ENCODE measurements at places on chromosomes 7 and 10. TPM values are rescaled to one million over a fixed set of nuclear protein-coding genes. Genes with fewer than 3 reads are reported as not detected.

The NACAD gene
- total RNA-seq = 21.6 TPM

The PRKAG2 gene
- 26.9 TPM for total RNA-seq

The SEMA3E gene
- 3.7 TPM for total RNA-seq

The JAZF1 gene
- 20.1 TPM for total RNA-seq

The RAPGEF5 gene
- 1.0 TPM for total RNA-seq

DNA sequence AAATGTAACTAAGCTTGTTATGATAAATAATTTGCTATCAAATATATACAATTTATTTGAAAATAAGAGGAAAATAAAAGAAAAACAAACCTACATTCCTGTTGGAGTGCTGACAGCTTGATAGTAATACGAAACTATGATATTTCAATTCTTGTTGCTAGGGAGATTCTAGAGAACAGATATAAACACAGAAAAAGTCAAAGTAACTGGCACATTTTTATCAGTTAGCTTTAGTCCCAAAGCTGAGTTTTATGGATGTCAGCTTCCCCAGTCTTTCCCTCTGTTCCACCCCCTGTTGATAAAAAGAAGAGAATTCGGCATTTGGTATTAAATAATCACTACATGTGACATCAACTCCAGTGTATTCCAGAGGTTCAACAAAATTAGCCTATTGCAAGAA is 1134.0 kb downstream of the XPNPEP1 start:
- H3K27me3 ChIP-seq = no peaks in the 10 kb centered on the region
- no peaks in the 10 kb centered on the region for H3K36me3 ChIP-seq
- DNase-seq = no peak

DNA sequence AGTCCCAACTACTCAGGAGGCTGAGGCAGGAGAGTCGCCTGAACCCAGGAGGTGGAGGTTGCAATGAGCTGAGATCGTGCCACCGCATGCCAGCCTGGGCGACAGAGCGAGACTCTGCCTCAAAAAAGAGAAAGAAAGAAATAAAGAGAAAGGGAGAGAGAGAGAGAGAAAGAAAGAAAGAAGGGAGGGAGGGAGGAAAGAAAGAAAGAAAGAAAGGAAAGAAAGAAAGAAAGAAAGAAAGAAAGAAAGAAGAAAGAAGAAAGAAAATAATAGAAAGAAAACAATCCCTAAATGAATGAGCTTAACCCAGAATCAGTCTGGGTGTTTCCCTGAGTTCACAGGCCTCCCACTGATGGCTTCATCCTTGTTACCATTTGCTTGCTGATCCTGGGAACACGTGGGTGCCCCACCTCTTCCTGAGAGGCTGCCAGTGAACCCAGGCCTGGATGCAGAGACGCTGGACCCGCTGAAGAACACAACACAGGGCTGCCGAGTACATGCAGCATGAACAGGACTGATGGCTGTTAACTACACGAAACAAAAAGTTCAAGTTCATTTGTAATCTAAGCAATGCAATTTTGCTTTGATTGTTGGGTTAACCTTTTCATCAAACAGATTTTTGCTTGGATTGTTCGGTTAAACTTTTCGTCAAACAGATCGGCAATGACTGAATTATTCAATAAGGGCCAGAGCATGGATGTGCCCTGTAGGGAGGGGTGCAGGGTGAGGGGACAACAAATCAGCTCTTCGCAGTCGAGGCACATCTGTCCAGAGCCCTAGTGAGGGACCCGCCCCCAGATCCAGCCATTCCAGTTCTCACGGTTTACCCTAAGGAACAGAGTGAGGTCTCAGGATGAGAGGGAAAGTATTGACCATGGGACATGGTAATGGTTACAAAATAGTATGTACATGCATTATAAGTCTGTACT is 11.5 kb downstream of the NPFFR1 start:
- DNase-seq = no peak
- H3K4me1 ChIP-seq = peaks cover 6% of the 10 kb centered on the region
- no peak overlapping the region for H3K27ac ChIP-seq
- no peaks in the 10 kb centered on the region for H3K36me3 ChIP-seq

- H3K27ac ChIP-seq = no peak overlapping the region
- H3K4me3 ChIP-seq = no peak overlapping the region
- DNase-seq = no peak
- no peaks in the 10 kb centered on the region for H3K36me3 ChIP-seq
Measured at GRCh38 chr7:150947241-150947745, 30.8 kb downstream of the KCNH2 start.

- no peaks in the 10 kb centered on the region for H3K27me3 ChIP-seq
- H3K27ac ChIP-seq = no peak overlapping the region
- no peaks in the 10 kb centered on the region for H3K4me1 ChIP-seq
- no peaks in the 10 kb centered on the region for H3K36me3 ChIP-seq
- H3K4me3 ChIP-seq = no peak overlapping the region
Measured at GRCh38 chr10:51874131-51874530, 174.7 kb upstream of the CSTF2T start.

DNA sequence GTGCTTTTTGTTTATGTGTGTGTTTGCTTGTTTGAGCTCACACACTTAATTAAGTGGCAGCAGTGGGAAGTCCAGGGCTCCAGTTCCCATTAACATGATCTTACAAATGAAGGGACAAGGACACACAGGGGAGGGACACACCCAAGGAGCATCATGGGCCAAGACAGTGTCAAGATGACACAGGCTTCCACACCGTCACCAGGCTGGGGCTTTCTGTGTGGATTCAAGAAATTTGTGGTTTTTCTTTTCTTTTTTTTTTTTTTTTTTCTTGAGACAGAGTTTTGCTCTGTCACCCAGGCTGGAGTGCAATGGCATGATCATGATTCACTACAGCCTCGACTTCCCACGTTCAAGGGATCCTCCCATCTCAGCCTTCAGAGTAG is 173.6 kb downstream of the KIAA1217 start:
- DNase-seq = no peak
- H3K4me3 ChIP-seq = no peak overlapping the region
- no peaks in the 10 kb centered on the region for H3K36me3 ChIP-seq

- H3K4me1 ChIP-seq = peaks cover 10% of the 10 kb centered on the region
- DNase-seq = peak; percentile 96
- H3K4me3 ChIP-seq = no peak overlapping the region
- H3K27ac ChIP-seq = no peak overlapping the region
Measured at GRCh38 chr10:50561266-50561665, 62.5 kb downstream of the SGMS1 start.

DNA sequence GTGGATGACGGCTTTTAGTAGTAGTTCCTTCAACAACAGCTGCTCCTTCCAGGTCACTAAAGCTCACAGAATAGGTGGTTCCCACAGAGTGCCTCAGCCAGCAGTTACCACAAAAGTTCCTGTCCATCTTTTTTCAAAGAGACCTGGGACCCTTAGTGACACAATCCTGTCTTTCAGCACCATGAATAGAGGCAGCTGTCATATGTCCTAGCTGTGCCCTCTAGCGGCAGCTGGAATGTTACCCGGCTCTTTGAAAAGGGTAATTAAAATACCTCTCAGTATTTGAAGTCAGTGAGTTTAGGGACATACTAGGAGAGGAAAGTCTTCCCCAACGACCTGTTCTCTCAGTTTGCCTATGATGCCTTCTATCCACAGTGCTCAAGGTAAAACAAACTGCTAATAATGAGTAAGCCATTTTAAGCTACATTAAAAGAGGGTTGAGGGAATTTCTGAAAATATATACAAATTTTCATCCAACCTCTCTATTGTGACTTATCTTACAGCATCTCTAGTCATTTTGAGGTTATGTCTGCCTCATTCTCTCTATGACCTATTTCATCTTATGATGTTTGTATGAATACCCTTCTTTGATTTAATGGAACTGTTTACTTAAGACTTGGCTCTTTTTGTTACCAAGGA is 290.8 kb downstream of the NXPH1 start:
- no peaks in the 10 kb centered on the region for H3K4me1 ChIP-seq
- H3K27ac ChIP-seq = no peak overlapping the region
- DNase-seq = no peak
- H3K27me3 ChIP-seq = no peaks in the 10 kb centered on the region
- H3K36me3 ChIP-seq = no peaks in the 10 kb centered on the region

Measured in astrocyte (in vitro differentiated cells and primary cell).